ENCODE measurements at places on chromosomes 6 and 20.

DNA sequence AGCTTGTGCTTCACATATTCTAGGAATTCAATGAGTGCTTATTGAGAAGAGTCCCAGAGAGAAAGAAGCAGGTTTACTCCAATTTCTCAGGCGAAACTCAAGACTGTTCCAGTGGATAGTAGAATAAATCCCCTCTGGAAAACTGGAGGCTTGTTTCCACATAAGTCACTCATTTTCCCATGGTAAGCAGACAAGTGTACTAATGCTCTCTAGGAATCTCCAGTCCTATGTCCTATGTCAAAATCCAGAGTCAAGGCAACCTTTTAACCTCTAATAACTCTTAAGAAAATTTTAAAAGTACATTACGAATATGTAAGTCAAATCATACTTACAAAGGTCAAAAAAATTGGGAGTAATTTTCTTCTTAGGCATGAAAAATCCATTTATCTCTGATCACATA is 35.2 kb downstream of the SMLR1 start:
- no peak for DNase-seq

GRCh38 chr6:33748841-33749240 is 2.1 kb upstream of the IP6K3 start:
- no peak for DNase-seq

- no peak for DNase-seq
Measured at GRCh38 chr20:58817748-58818147, 33.0 kb downstream of the GNAS-AS1 start.

DNA sequence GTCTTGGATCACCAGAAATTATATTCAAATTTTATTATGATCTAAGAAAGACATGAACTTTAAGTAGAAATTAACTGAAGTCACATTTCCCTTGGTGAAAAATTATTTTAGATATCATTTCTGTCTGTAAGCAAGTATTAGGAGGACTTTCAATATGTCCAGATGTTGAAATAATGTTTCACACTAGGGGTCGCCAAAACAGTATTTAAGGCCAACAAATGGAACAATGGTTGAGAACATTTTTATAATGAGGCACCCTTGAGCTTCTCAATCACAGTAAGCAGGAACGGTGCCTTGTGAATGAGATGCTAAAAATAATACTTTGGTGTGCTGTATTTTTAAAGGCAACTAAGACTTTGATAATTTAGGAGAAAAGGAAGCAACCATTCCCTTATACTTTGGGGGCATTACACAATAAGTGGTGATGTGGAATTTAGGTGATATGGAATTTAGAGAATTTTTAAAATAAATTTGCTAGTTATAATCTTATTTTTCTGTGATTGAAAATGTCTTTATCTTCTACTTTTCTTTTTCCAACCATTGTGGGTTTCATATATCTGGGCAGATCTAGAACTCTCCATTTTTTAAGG is 9.6 kb upstream of the SF3B5 start:
- no peak for DNase-seq

- DNase-seq = no peak
Measured at GRCh38 chr6:39063526-39063925, 14.9 kb downstream of the GLP1R start.

GRCh38 chr20:53658322-53658721 is 64.7 kb upstream of the ZNF217 start:
- DNase-seq = no peak

- no peak for DNase-seq
Measured at GRCh38 chr20:2210646-2211552, 84.9 kb upstream of the TGM3 start.

GRCh38 chr6:12309070-12309469 is 18.9 kb downstream of the EDN1 start:
- no peak for DNase-seq

All from 8988T (cell line).